ENCODE measurements at places on chromosomes 11 and 22.

GRCh38 chr22:49713003-49713402, 114.7 kb downstream of the BRD1 start:
- no peak for DNase-seq

DNA sequence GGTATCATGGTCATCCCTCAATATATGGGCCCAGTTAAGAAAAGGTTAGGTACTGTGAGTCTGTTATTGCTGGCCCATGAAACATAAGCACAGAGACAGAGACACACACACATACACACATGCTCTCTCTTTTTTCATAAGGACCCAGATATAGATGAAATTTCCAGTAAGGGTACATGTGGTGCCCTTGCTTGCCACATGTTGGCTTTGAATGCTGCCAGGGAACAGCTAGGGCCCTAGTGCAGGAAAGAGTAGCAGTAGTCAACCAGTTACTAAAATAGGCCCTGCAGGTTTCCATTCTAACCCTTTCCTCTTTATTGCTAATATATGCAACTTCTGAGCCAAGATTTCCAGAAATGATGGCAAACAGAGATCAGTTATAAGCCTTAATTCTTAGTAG, 9.1 kb downstream of the SNX19 start:
- no peak for DNase-seq

GRCh38 chr22:29342177-29342576, 26.7 kb upstream of the RASL10A start:
- DNase-seq, result no peak

DNA sequence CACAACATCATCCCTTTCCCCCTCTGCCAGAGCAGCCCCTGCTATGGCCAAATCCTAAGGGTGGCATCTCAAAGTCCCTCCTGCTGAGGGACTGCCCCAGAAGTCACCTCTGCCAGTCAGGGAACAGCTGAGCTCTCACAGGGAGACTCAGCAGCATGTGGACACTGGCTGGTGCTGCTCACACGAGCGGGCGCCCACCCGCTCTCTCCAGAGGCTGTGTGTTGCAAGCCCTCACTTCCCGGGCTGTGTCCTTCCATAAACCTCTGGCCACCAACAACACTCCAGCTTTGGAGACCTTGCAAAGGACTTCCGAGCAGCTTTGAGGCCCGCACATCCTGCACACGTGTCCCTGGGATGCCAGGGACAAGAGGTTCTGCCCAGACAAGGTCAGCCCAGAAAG, 2.8 kb downstream of the IGSF9B start:
- no peak for DNase-seq

DNA sequence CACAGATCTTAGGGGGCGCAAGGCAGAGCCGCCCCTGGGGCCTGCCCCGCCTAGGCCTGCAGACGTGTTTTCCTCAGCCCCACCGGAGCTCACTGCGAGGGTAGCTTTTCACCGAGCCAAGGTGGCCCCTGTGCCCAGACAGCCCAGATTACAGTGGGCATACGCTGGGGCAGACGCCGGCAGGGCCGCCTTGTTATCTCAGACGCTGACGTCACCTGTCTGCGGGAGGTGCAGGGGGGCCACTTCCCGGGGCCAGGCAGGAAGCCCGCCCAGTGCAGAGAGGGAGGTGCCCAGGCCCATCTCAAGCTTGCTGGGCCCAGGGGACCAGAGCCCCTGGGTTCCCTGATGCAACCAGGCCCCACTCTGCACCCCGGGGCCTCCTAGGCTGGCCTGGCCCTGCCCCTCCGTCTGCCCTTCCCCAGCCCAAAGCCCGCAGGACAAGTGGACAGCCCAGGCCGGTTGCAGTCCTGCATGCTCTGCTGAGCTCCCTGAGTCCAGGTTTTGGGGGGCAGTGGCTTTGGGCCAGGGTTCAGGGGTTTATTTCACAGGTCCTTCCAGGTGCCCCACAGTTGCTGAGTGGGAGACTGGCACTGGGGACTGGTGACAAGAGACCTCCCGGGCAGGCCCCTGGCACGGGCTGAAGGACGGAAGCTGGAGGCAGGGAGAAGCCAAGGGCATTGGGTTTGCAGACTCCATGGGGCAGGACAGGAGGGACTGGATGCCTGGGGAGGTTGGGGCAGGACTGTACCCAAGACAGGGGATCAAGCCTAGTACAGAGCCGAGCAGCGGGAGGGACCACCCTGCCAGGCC, 38.6 kb downstream of the IGF2 start:
- DNase-seq, result no peak

DNA sequence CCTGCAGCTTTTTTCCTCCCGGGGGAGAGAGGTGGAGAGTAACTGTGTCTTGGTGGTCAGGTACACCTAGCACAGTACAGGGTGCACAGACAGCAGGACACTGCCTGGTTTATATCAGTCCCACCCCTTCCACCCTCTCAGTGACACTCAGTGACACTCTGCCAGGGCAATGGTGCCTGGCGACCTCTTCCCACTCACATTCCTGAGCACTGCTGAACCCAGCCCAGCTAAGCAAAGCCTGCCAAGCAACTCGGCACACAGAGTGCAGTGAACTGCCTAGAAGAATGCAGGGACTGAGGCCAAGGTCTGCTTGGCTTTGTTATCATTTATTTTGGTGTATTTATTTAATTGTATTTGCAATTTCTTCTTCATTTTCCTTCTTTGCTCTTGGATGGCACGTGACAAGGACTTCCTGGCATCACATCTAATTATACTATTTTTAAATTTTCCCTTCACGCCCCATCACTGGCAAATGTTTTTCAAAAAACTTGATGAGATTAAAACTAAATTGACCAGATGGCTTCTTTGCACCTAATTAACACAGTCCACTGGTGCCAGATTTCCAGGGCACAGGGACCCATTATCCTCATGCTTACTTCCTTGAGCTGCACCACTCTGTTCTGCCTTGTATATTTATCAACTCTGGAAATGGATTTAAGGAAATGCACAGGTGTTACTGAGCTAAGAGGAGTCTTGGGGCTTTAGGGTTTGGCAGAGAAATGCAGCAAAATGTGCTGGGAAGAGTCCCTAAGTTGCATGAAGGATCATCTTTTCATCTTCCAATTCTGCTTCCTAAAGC, 205.6 kb downstream of the ADAMTS15 start:
- DNase-seq, result no peak

DNA sequence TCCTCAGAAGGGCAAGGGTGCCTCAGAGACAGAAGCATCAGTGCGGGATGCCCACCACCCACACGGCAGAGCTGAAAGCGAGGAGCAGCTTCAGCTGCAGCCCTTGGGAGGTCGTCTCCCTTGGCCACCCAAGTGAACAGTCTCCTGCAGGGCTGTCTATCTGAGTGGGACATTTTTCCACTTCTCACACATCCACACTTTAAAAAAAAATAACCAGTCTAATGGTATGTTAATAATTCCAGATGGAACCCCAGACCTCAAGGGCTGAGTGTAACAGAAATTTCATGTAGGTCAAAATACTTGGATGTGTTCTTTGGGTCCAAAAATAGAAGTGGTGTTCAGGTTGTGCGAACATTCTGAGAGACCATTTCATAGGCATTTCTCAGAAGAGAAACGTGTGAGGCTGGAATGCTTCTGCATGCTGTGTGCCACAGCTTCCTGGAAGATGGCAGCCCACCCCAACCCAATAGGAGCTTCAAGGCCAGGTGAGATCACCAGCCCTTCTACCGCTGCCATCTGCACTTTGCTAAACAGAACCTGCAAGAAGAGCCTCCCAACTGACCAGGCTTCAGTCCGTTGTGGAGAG, 623.2 kb downstream of the OPCML start:
- DNase-seq, result no peak

GRCh38 chr22:17481424-17481823, 81.9 kb upstream of the SLC25A18 start:
- no peak for DNase-seq

GRCh38 chr22:22932512-22932941, 44.9 kb downstream of the IGLL5 start:
- DNase-seq, result no peak

DNA sequence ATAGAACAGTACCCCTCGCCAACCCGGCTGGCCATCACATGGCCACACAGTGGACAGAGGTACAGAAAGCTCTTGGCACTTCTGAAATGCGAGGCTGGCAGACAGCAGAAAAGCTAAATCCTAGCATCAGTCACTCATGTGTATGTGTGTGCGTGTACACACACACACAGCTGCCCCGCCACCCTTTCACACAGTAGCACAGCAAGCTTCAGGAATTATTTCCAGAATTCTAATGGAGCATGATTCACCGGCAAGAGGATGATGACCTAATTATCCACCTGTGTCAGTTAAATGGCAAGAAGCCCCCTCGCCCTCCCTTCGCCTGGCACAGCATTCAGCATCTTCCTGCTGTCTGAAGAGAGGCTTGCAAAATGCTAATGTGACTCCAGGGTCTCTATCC, 336.0 kb downstream of the SHANK2 start:
- DNase-seq, result no peak

DNA sequence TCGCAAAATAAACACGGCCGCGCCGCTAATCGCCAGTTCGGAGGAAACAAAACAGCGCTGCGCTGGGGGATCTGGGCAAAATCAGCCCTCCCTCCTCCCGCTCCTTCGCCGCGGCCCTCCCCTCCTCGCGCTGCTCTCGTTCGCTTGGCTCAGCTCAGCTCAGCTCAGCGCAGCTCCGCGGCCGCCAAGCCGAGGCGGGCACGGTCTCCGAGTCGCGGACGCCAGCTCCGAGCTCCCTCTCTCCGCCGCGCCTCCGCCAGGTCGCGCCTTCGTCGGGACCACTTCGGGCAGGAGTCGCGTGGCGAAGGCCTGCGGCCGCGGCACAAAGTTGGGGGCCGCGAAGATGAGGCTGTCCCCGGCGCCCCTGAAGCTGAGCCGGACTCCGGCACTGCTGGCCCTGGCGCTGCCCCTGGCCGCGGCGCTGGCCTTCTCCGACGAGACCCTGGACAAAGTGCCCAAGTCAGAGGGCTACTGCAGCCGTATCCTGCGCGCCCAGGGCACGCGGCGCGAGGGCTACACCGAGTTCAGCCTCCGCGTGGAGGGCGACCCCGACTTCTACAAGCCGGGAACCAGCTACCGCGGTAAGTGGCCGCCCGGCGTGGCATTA, at the start of gene SPON1:
TSS of gene SPON1 (plus strand) at position 162 of the 607 bp plus-strand sequence. CDS start at position 344, 182 bp downstream.
- DNase-seq, result no peak

DNA sequence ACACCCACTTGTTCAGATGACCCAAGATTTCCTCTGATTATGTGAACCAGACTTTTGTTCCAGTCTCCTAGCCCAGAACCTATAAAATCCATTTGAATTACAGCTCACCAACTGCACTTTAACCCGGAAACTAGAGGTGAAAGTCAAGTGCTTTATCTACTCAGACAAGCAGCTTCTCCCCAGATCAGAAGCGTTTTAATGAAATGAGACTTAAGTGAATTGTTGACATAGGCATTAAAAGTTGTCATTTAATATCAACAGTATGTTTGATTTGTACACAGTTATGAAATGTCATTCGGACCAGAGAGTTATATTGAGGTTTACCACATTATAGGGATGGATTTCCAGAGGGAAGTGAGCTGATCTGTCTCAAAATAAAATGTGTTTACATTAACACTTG, 52.0 kb downstream of the CADM1 start:
- no peak for DNase-seq

- no peak for DNase-seq
Observed at GRCh38 chr11:100806296-100806695, 119.2 kb downstream of the ARHGAP42 start.

DNA sequence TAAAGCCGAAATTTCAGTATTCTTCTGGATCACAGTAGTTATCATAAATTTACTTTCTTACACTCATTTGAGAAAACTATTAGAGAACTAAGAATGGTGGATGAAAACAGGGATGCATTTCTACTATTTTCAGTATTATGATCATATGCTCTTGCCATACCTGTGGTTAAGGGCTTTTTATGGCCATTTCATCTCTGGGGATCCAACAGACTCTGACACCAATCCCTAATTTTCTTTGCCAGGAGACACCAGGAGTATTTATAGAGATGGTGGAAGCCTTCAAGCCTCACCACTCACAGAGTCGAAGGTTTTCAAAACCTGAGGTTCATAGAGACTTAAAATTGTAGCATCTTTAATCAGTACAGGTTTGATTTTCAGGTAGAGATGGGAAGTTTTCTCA, at the start of gene OR51L1:
TSS of gene OR51L1 (plus strand) at position 301 of the 400 bp plus-strand sequence. CDS start 4,132 bp downstream, outside the sequence.
- DNase-seq, result no peak

GRCh38 chr11:120811731-120812130, 212.2 kb upstream of the TBCEL start:
- DNase-seq, result no peak

DNA sequence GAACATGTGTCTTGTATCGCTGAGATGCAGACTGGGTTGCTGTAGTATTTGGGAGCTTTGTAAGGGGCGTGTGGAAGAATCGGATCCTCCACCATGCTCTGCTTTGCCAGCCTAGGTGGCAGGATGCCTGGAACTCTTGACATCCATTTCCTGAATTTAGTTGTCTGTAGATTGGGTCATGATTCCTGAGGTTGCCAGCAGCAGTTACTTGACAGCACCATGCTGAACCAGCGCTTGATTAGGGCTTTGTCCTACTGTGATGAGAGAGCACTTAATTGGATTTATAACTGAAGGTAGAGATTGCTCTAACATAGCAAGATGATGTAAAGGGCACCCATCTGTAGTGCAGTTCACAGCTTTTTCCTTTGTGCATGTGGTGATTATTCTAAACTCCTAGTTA, 75.6 kb upstream of the HORMAD2 start:
- DNase-seq, result no peak

- no peak for DNase-seq
Observed at GRCh38 chr11:120467627-120468026, 43.9 kb upstream of the GRIK4 start.

- DNase-seq, result no peak
Observed at GRCh38 chr11:61564936-61565696, 15.8 kb downstream of the SYT7 start.

DNA sequence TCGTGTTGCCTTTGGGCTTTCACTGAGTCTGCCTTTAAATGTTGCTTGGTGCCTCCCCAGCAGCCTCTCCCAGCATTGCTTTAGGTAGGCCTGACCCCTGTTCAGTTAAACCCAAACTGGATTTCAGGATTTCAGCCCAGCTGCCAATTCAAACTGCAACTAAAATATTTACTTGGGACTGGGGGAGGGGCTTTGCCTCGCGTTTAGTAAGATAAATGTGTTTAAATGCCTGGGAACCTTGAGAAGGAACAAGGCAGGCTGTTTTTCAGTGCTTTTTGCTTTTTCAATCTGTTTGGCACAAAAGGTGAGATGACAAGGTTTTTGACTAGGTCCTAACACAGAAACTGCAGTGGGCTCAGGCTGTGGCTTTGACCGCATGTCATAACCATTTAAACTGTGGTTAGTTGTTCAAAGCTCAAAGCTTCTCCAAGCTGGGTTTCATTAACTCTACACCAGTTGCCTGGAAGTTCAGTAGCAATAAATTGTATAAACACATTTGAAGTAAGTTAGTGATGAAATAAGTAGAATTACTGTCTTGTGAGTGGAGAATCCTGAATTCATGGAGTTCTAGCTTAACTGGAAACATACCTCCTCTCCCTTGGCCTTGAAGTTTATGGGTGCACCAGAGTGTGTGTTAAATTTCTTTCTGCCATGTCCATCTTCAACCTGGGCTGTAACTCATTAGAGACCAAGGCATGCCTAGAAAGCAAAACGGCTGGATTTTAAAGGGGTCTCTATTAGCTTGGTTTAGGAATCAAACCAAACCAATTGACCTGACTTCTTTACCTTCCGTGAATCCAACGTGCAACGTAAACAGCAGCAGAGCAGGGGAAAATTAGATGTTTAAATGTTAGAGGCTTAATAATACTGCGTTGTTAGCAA, 3.6 kb downstream of the PKNOX2 start:
- DNase-seq, result no peak

- no peak for DNase-seq
Observed at GRCh38 chr11:79314906-79315689, 125.7 kb downstream of the TENM4 start.
